ENCODE measurements at places on chromosomes 3 and 15.

- no peak for DNase-seq
These were observed 50.3 kb upstream of the SELENOK start for GRCh38 chr3:53941950-53942349.

- DNase-seq: no peak
These were observed 213.6 kb downstream of the RBMS3 start for GRCh38 chr3:29494305-29495036.

- DNase-seq: no peak
These were observed 15.8 kb downstream of the SCG5 start for GRCh38 chr15:32657198-32657883.

- DNase-seq: no peak
These were observed 159.6 kb downstream of the LEKR1 start for GRCh38 chr3:156985711-156986110.

DNA sequence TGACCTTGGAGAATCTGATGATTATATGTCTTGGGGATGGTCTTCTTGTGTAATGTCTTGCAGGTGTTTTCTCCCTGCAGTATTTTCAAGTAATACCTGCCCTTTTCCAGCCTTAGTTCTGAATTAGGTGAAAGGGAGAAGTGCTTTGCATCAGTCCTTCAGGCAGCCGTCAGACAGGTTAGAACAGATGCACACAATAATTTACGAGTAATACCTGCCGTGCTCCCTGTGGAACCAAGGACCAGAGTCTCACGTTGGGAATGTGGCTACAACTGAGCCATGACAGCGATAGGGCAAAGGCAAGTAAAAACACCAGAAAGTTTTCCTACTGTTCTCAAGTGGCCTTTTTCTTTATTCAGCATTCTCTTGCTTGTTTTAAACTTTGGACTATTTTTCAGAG, 69.1 kb downstream of the CHCHD6 start:
- DNase-seq: no peak

GRCh38 chr3:156806698-156807097, 19.5 kb upstream of the LEKR1 start:
- DNase-seq: no peak

GRCh38 chr3:154779571-154779970, 300.5 kb upstream of the MME start:
- DNase-seq: no peak

DNA sequence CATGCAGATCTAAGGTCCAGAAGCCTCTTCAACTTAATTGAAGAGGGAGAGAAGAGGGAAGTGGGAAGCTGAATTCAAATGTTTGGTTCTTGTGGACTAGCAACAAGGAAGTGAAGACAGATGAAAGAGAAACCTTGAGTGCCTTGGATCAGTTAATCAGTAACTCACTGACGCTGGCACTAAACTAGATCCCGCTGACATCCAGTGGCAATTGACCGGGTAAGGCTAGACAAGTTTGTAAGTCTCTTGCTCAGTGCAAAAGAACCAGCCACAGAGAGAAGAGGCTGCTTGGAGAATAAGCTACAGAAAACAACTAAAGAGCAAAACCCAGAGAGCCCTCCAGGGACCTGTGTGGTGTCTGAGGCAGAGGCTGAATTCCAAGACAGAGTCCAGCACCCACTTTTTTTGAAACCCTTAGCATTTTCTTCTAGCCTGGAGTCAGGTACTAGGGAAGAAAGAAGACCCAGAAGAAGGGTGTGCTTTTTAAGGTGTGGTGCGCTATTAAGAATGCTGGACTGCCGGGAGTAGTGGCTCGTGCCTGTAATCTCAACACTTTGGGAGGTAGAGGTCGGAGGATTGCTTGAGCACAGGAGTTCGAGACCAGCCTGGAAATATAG, 6.9 kb downstream of the PLCH1 start:
- DNase-seq: no peak

GRCh38 chr3:124467980-124468902, 262.0 kb upstream of the UMPS start:
- DNase-seq: no peak

GRCh38 chr15:40968290-40969085, 15.2 kb downstream of the CHAC1 start:
- no peak for DNase-seq

Measured in stimulated activated CD8-positive, alpha-beta memory T cell treated with anti-CD3 and anti-CD28 coated beads, Interleukin-4, amount 100 ng/mL, for 4 hours (primary cell).